ENCODE measurements at places on chromosomes 2 and 18.

DNA sequence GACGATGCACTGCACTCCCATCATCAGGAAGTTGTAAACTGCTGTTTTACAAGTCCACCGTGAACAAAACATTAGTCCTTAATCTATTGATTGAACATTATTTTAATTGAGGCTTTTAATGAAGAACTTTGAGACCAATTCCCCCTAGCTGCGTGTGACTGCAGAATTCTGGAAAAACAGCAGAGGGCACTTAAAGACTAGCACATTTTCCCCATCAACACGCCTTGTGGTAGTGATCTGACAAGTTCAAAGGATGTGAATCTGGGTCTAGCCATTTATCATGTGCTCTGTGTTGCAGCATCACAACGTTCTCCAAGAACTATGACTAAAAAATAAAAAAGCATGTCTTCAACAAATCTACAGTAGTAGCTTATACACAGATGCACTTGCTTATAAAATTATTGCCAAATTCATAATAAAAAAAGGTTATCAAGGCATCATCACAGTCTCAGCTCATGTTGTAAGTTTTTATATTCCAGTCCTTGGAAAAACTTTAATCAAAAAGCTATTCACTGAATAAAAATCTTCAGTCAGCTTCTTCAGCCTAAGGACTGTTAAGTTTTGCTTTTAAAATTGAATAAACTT lies 35.8 kb downstream of the SKOR2 start:
- no peak for DNase-seq

- no peak for DNase-seq
These were observed 359.3 kb downstream of the CMPK2 start for GRCh38 chr2:6506361-6506794.

- DNase-seq, result no peak
These were observed 41.7 kb downstream of the PTPRM start for GRCh38 chr18:7608781-7609201.

DNA sequence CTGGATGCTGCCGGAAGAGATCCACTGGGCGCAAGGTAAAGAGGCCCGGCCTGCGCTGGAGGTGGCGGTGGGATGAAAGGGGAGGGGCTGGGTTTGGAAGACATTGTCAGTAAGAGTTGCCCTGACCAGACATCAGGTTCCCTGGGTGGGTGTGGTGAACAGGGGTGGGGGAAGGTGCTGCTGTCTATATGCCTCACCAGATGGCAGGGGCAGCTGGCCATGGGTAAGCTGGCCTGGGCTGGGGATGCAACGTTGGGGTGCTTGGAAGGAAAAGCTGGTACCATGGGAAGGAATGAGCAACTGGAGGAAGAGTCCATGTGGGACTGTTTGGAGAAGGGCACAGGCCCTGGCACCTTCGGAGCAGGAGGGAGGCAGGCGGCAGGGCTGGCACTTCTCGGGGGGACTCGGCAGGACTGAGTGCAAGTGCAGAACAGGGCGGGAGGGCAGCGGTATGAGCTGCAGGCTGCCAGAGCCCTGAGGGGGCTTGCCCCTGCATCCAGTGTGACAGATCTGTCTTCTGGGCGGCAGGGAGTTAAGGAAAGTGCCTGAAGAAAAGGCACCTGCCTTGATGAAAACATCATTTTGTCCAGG lies 146.4 kb downstream of the DYSF start:
- no peak for DNase-seq

DNA sequence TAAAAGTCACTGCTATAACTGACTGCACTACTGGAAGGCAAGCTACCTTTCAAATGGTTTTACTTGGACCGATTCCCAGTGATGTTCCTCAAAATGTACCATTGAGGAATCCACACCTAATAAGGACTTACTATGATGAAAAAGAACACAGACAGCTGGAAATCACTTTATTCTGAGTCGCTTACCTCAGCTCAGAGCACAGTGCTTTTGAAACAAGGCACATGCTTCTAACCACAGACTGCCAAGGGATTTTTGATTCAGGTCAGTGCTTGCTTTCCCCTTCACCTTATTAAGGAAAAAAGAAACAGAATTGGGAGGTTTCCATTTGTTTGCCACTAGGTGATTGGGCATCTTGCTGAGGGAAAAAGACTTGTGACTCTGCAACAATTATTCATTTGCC lies 707.5 kb upstream of the FSHR start:
- no peak for DNase-seq

GRCh38 chr18:48834413-48835031 lies 116.2 kb downstream of the SMAD7 start:
- no peak for DNase-seq

GRCh38 chr18:48750485-48751175 lies 200.1 kb downstream of the SMAD7 start:
- no peak for DNase-seq

- no peak for DNase-seq
These were observed 40.8 kb downstream of the SPTBN1 start for GRCh38 chr2:54496920-54497319.

GRCh38 chr2:147171941-147172340 lies 672.9 kb upstream of the ACVR2A start:
- no peak for DNase-seq

DNA sequence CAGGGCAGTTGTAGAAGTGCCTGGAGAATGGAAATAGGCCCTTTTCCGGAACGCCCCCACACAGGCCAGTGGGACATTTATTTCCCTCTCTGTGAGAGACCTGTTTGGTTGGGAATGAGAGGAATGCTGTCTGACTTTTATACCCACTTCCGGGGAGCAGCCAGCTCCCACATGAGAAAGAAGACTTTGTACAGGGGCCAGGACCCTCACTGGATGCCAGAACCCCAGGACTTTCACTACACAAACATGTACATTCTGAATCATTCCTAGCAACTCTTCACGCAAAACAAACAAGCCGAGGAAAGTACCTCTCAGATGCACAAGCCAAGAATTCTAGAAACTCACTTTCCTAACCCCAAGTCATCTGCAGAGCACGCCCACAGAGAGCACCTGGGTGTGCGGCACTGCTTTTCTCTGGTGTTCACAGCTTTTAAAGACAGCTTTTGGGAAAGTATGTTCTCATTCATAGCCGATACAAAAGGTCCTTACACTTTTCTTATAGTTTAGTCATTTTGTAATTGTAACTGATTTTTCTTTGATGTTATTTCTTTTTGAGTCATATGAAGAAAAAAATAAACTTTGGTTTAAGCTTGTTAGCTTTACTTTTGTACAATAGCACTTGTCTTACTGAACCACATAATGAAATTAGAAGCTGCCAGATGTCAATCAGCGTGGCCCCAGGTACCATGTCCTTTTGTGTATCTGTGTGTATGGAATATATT lies 856.1 kb upstream of the ID2 start:
- no peak for DNase-seq

DNA sequence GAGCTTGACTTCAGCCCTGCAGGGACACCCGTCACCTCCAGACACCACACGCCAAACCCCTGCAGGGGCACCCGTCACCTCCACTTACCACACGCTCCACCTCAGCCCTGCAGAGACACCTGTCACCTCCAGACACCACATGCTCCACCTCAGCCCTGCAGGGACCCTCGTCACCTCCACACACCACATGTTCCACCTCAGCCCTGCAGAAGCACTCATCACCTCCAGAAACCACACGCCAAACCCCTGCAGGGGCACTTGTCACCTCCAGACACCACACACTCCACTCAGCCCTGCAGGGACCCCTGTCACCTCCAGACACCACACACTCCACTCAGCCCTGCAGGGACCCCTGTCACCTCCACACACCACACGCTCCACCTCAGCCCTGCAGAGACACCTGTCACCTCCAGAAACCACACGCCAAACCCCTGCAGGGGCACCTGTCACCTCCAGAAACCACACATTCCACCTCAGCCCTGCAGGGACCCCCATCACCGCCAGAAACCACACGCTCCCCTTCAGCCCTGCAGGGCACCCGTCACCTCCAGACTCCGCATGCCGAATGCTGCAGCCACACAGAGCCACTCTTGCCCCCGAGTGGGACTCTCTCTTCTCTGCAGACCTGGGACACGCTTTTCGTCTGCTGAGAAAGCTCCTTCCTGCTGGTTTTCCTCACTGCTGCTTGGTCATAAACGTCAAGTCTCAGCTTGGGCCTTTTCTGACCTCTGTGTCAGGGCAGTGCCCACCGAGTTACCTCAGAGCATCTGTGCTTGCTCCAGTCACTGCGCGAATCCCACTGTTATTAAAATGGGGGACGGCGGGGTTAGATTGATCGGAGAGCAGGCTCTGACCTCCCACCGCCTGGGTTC lies 77.5 kb upstream of the SALL3 start:
- DNase-seq, result no peak

GRCh38 chr18:64659196-64659595 lies 510.3 kb upstream of the LINC00305 start:
- DNase-seq, result no peak

- DNase-seq, result no peak
These were observed 310.1 kb upstream of the HNRNPA3 start for GRCh38 chr2:176902454-176902853.

GRCh38 chr2:112154246-112155117 lies 16.3 kb downstream of the FBLN7 start:
- DNase-seq, result no peak

GRCh38 chr2:217573571-217573970 lies 429.2 kb downstream of the TNS1 start:
- DNase-seq, result no peak

GRCh38 chr18:11119959-11120587 lies 29.3 kb downstream of the PIEZO2 start:
- no peak for DNase-seq

DNA sequence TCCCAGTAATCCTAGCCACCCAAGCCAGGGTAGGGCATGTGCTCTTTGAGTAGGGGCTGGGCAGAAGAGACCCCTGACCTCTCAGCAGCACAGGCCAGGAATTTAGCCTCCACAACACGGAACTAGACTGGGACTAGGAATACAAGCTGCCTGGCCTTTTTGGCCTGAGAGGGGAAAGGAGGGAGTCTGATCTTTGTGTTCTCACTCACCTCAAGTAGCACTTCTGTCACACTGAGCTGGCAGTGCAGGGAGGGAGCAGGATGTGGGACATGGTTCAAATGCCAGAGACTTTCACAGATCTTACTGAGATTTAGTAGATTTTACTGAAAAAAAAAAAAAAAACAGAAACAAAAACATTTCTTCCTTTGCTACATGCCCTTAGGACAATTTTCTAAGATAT lies 395.2 kb downstream of the CMPK2 start:
- no peak for DNase-seq

GRCh38 chr2:20157193-20157891 lies 67.6 kb downstream of the SDC1 start:
- no peak for DNase-seq

DNA sequence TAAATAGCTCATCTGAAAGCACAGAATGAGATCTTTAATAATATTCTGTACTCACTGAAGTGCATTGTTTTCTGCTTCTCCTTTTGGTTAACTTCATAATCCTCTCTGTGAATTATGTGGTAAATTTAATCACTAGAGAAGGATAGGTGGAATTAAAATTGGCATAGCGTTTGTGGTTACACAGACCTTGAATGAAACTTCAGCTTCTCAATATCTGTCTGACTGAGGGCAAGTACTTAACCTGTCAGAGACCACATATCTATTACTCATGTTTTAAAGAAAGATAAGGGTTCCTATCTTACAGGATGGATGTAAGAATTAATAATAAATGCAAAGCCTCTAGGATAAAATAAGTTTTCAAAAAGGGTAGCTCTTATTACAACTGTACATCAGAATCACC lies 861.8 kb downstream of the TRIB2 start:
- no peak for DNase-seq

DNA sequence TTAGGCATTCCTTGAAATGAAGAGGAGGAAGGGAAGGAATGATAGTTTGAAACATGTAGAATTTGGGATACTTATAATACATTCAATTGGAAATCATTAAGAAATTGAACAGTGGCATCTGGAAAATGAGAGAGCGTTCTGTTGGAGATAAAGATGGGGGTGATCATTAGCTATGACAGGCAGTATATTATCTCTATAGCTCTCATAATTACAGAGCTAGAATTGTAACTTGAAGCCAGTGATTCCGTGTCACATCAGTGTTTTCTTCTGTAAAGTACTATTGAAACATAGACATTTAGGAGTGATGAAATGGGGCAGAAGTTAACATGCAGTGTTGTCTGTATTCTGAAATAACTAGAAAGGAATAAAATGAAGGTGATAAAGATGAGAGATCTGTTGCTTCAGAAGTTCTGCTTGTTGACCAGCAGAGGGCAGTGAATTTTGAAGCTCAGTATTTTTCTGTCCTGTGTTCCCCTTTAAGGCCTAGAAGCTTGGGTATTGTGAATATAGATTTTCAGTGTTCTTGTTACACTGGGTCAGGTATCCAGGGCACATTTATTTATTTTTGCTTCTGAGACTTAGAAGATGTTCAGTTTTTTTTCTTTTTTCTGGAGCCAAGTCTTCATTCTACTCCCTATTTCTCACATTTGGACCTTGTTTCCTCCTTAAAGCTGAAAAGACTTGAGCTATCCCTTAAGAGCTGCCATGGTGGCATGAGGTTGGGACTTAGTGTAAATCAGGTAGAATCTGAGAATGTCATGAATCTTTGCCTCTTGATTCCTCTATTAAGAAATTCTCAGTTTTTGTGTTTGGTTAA lies 157.4 kb downstream of the TAF4B start:
- no peak for DNase-seq

- DNase-seq, result no peak
These were observed 9.0 kb downstream of the NCKAP1 start for GRCh38 chr2:183029219-183029618.

GRCh38 chr2:47226132-47226922 lies 71.2 kb upstream of the STPG4 start:
- DNase-seq, result peak; percentile 57

DNA sequence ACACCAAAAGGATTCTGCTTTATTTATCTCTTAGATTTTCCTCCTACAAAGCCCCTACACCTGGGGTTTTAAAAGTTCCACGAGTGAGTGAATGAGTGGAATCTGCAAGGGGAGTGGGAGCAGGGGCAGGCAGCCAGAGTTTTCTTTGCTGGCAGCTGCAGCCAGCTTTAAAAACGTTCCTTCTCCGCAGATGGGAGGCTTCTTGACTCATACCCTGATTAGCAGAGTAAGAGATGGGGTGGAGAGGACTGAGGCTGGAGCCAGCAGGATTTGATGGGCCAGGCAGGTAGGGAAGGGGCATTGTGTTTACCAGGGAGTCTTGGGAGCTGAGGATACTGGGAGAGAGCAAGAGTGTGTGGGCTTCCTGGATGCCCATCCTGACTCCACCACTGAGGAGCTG lies 99.6 kb upstream of the TNP1 start:
- no peak for DNase-seq

DNA sequence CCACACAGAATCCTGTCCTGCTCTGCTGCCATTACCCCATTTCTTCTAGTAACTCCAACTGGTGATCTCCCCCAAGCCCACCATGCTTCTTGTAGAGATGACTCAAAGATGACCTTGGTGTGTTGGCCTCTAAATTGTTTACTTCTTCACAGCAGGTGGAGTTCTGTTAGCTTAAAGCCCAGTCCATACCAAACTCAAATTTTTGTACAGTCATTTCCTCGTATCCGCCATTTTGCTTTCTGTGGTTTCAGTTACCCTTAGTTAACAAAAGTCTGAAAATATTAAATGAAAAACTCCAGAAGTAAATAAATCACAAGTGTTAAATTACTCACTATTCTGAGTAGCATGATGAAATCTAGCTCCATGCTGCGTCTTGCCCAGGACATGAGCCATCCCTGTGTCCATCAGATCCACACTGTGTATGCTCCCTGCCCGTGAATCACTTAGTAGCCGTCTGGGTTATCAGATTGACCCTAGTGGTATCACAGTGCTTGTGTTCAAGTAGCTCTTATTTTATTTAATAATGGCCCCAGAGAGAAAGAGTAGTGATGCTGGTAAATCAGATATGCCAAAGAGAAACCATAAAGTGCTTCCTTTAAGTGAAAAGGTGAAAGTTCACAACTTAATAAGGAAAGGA lies 133.3 kb upstream of the NOL4 start:
- no peak for DNase-seq

GRCh38 chr2:173822889-173823542 lies 142.2 kb downstream of the SP3 start:
- no peak for DNase-seq

Data from NCI-H187 treated with DMSO at 0.1 percent for 48 hours (cell line).